ENCODE measurements at places on chromosomes 13 and 19.
A peak's percentile ranks its signal among the peaks of the same experiment; 100 is the strongest.

DNA sequence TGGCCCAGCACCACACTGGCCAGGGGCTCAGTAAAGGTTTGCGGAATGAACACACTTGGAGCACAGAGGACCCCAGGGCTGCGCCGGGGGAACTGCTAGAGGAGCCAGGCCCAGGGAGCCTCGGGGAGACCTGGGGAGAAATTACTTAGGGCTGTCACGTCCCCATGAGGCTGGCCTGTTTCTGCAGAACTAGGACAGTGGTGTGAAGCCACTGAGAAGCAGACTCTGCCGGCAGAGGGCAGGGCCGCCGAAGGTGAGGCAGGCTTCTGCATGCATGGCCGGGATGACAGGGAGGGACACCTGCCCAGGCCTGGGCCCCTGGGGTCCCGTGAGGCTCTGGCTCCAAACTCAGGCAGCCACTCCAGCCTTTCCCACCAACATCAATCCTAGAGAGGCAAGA is 26.4 kb downstream of the ELAVL1 start:
- no peak for DNase-seq

GRCh38 chr13:112218416-112218815 is 151.5 kb downstream of the SOX1 start:
- DNase-seq, result no peak

DNA sequence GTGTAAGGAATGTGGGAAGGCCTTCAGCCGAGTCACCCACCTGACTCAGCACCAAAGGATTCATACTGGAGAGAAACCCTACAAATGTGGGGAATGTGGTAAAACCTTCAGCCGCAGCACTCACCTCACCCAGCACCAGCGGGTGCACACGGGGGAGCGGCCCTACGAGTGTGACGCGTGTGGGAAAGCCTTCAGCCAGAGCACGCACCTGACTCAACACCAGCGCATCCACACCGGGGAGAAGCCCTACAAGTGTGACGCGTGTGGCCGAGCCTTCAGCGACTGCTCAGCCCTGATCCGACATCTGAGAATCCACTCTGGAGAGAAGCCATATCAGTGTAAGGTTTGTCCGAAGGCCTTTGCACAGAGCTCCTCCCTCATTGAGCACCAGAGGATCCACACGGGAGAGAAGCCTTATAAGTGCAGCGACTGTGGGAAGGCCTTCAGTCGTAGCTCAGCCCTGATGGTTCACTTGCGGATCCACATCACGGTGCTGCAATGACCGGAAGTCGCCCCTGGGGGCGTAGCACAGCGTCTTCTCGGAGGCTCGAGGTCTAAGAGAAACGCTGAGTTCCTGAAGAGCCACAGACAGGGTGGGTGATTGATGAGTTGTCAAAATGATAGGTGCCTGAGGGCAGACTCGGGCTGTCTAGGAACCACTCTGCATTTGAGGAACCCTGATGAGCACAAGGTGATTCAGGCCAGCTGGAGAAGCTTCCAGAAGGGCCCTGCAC is 12.2 kb downstream of the ZSCAN22 start:
- DNase-seq, result no peak

DNA sequence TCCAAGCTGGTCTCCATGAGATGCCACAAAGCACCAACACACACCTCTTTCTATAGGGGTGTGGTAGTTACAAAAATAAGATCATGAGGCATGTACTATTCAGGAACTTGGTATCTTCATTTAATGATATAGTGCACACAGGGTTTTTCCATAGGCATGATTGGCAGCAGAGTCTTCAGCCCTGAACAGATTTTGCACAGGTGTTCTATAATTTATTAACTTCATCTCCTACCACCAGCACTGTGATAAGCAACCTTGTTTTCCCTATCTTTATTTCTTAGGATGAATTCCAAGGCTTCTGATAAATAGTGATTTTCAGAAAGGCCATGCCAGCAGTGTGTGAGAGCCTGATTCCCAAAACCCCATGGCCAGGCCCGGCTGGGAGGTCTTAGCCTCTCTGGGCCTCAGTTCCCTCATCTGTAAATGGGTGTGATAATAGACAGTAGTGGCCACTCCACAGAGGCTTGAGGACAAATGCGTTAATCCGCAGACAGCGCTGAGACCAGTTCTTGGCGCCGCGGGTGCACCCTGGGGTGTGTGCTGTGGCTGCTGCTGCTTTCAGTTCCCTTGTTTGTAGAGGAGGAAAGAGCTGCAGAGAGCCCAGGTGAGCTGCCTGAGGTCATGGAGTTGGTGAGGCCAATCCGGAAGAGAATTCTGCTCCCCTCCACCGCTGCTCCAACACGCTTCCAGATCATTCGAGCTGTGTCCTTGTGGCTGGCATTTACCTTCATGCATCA is 33.1 kb downstream of the DHRS12 start:
- DNase-seq, result no peak

GRCh38 chr13:28477709-28477973 is 17.3 kb downstream of the FLT1 start:
- DNase-seq, result no peak

DNA sequence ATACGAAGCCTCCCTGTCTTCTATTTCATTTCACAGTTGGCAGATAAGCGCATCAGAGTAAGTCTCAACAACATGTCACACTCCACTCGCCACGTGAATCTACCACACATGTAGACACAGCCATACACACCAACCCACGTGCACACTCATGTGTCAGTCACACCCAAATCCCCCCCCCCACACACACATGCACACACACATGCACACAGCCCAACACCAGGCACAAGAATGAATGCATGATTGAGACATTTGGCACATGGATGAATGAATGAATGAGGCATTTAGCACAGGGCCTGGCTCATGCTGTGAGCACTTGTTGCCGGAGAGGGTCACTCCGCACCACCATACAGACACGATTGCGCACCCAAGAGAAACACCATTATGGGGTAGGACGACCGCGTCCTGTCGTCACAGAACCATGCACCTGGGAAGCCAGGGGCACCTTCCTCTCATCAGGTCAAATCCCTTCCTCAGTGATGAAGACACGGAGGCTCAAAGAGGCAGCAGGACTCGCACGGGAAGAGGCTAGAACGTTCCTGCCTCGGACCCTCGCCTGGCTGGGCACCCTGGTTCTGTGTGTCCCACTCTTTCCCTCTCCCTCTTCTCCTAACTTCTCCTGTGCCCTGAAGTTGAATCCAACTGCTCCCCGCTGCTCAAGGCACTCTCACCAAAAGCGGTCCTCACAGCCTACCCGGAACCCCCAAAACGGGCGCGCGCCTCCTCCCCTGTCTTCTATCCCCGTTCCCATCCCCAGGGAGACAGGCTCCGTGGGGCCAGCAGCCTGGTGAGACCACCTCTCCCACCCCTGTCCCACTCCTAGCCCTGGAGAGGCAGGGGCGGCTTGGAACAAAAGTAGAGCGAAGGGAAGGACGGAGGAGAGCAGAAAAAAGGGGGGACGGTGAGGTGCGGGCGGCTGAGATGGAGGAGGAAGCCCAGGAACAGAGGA is 1.3 kb downstream of the MEIS3 start:
- no peak for DNase-seq

- DNase-seq, result no peak
Observed at GRCh38 chr19:16034958-16035560, 41.2 kb upstream of the TPM4 start.

DNA sequence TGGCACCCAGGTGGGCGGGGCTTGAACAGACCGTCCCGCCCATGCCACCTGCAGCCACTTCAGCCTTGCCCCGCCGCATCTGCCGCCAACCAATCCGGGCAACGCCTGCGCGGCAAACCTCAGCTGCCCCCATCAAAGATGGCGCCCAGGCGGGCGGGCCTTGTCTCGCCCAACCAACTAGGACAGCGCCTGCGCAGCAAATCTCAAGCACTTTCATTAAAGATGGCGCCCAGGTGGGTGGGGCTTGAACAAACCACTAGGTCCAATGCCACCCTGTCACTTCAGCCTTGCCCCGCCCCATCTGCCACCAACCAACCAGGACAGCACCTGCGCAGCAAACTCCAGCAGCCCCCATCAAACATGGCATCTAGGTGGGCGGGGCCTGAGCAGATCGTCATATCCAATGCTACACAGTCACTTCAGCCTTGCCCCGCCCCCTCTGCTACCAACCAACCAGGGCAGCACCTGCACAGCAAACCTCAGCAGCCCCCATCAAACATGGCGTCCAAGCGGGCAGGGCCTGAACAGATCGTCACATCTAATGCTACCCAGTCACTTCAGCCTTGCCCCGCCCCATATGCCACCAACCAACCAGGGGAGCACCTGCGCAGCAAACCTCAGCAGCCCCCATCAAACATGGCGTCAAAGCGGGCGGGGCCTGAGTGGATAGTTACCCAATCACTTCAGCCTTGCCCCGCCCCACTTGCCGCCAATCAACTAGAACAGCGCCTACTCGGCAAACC is 1.4 kb downstream of the PEG3 start:
- no peak for DNase-seq

DNA sequence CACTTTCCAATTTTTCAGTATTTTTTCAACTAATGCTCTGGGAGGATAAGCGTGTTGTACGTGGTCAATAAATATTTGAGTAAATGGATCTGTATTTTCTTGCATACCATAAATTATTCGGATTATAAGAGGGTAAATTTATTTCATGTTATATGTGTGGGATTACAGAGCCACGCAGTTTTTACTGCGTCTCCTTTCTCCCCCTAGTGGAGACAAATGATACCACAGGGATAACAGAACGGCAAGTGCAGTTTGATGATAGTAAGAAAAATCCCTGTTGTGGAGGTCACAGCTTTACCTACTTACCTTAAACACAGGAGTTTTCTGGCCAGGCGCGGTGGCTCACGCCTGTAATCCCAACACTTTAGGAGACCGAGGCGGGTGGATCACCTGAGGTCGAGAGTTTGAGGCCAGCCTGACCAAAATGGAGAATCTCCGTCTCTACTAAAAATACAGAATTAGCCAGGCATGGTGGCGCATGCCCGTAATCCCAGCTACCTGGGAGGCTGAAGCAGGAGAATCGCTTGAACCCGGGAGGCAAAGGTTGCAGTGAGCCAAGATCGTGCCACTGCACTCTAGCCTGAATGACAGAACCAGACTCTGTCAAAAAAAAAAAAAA is 16.8 kb downstream of the MBD3L2B start:
- peak; percentile 26 for DNase-seq

GRCh38 chr19:13077240-13077639 is 25.4 kb downstream of the LYL1 start:
- no peak for DNase-seq

GRCh38 chr13:109654341-109655205 is 131.8 kb downstream of the IRS2 start:
- no peak for DNase-seq

DNA sequence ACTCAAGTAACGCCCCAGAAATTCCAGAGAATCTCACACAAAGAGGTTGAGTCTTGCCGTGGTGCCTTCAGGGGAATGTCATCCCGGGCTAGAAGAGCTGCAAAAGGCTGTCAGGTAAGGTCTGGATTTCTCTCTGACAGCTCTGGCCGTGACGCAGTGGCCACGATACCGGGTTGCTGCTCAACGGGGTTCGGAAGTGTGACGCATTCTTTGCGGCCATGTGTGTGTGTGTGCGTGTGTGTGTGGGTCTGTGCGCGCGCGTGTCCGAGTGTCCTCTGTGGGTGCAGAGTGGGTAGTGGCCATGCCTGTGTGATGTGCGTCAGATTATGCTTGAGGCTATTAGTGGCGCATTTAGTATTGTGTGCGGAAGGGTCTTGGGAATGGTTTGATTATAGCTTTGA is 306 bp downstream of the ZNF540 start:
- DNase-seq, result peak; percentile 73

- no peak for DNase-seq
Observed at GRCh38 chr13:96575423-96576320, 418.6 kb downstream of the OXGR1 start.

DNA sequence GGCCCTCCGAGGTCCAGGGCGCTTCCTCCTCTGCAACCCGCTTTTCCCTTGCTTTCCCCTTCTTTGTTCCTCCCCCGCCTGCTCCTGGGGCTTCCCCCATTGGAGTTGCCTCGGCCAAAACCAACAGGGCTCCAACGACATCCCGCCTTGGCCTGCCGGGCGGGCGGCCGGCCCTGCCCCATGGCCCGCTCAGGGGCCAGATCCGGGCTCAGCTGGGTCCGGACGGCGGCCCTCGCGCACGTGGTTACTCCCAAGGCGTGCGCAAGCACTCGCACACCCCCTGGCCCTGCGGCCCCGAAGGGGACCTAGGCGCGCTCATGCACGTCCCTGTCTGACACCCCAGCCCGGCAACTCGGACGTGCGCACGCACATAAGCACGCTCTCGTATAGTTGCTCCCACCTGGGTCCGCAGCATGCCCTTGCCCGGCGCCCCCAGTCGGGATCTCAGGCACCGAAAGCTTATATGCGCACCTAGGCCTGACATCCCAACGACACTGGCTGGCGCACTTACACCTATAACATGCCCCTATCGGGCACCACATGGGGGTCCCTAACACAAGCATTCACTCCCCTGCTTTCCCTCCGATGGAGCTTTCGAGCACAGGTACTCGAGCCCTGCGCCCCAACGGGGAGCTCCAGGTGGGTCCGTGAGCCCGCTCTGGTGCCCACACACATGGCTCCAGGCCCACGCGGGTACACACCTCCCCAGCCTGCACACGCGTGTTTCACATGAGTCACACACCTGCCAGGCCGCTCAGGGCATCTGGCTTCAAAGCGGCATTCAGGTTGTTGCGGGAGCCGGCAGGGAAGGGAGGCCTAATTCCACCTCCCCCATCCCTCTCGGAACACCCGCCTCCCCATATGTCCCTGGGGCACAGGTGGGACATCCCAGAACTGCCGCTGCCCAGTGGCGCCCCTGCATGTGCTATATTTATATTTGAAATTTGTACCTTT is 15.0 kb downstream of the NFIX start:
- DNase-seq, result no peak

DNA sequence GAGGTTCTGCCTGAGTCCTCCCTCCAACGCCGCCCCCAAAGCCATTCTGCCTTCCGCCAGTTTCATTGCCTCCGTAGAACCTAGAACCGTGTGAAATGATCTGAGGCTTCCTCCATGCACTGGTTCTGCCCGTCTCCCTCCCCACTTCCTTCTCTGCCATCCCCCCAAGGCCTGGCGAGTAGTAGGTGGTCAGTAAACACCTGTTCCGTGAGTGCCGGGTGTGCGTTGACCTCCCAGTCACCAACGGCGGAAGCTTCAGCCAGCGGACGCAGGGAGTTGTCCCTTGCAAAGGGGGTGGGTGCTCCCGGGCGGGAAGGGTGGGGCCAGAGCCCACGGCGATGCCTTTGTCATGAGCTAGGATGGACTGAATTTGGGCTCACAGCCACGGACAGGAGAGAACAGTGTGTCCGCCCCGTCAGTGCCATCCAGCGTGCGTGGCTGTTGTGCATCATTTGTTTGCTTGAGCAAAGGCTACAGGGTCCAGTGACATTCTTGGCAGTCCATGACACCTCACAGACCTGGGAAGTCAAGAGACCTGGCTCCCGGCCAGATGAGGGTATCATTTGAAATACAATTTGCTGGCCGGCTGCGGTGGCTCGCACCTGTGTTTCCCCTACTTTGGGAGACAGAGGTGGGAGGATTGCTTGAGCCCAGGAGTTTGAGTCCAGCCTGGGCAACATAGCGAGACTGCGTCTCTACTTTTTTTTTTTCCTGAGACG is 43.1 kb downstream of the NFIC start:
- no peak for DNase-seq

- no peak for DNase-seq
Observed at GRCh38 chr13:106503272-106503671, 32.2 kb downstream of the EFNB2 start.

- DNase-seq, result no peak
Observed at GRCh38 chr13:36158611-36159010, 27.4 kb upstream of the DCLK1 start.
